AG08395 (cell line): ENCODE measurements at places on chromosomes 1 and 21.

GRCh38 chr1:42933610-42934491, 24.8 kb downstream of the SLC2A1 start:
- DNase-seq = no peak

DNA sequence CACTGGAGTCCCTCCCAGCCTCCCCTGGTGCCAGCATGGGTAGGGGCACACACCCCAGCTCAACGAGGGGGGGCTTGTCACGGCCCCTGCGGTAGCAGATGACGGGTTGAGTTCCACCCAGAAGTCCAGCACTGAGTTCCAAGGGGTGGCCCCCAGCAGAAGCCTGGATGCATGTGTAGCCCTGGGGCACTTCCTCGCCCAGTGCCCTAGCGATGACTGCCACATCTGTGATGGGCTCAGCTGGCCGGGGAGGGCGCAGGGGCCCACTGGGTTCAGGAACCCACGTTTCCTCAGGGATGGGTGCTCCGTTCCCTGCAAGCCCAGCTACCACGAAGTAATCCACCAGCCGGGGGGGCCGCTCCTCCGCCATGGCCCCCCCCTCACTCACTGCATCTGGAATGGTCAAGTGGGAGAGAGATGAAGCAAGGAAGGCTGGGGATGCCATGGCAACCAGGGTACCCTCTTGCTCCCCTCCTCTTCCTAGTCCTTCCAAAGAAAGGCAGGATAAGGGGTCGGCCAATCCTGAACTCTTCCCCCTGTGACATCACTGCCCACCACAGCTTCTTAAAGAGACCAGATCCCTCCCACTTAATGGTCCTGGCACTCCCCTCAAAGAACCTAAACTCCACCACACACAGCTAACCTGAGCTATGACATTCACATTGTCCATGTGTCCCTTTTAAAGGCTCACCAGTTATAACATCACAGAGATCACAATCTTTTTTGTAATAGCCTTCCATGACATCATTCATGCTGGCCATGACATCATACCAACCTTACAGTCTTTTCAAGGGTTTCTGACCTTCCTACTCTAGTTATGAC, 2.3 kb downstream of the DENND4B start:
- no peak for DNase-seq

DNA sequence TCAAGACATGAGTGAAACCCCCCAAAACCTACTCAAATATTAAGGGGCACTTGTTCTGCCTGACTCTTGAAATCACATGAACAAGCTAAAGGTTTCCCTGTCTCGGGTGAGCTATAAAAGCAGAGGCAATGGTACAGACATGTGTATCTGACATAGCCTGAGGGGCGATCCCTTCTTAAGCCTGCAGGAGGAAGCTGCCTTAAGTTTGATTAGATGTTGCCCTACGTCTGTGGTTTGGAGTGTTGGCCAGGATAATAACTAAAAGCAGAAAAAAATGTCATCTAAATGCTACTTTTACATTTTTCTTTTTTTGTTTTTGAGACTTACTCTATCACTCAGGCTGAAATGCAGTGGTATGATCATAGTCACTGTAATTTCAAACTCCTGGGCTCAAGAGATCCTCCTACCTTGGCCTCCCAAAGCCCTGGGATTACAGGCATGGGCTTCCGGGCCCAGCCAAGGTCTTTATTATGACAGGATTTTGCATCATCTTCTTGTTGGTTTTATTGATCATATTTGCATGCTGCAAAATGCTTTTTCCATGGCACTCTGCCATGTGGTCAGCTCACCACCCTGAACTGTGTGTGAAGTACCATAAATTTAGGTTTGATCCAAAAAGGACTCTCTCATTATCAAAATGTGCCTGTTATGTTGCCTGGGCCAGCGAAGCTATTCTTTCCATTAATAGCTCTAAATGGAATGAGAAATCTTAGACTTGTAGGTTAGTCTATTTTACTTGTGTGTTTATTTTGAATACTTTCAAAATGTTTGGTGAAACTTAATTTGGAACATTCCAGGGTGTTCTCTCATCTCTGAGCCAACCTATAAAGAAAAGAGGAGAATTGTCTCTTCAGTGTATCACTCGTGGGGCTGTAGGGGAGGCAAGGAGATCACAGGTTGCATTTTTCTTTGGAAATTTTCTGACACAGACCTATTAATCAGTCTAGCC, 15.0 kb upstream of the HMGN1 start:
- no peak for DNase-seq

- DNase-seq = no peak
Measured at GRCh38 chr1:88847643-88848042, 43.7 kb downstream of the GTF2B start.

GRCh38 chr1:152968248-152968647, 2.2 kb upstream of the SPRR4 start:
- DNase-seq = no peak

- no peak for DNase-seq
Measured at GRCh38 chr1:41394369-41394744, 33.1 kb downstream of the FOXO6 start.

DNA sequence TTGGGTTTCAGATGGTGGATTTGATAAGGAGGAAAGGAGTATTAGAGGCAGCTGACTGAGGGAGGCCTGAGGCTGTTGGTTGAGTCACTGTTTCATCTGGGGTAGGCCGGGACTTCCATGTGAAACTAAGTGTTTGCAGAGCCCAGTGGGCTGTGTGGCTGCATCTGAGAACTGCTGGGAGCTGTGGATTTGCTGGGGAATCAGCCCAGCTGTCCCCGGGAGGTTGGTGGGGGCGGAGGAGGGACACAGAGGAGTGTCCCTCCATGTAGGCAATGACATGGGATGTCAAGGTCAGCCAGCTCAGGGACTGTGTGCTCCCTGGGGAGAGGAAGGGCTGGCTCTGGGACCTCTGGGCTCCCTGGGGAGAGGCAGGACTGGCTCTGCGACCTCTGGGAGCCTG, 36.4 kb downstream of the SLC2A7 start:
- no peak for DNase-seq

- DNase-seq = peak; percentile 31
Measured at GRCh38 chr1:63322114-63322943, at the start of gene FOXD3. Gene FOXD3, plus strand, starts transcription at chr1:63322567. Its CDS starts 492 bp downstream, at chr1:63323059.

- no peak for DNase-seq
Measured at GRCh38 chr1:230366504-230366915, 59.6 kb downstream of the PGBD5 start.

GRCh38 chr1:211646566-211646965, 28.9 kb downstream of the NEK2 start:
- no peak for DNase-seq

DNA sequence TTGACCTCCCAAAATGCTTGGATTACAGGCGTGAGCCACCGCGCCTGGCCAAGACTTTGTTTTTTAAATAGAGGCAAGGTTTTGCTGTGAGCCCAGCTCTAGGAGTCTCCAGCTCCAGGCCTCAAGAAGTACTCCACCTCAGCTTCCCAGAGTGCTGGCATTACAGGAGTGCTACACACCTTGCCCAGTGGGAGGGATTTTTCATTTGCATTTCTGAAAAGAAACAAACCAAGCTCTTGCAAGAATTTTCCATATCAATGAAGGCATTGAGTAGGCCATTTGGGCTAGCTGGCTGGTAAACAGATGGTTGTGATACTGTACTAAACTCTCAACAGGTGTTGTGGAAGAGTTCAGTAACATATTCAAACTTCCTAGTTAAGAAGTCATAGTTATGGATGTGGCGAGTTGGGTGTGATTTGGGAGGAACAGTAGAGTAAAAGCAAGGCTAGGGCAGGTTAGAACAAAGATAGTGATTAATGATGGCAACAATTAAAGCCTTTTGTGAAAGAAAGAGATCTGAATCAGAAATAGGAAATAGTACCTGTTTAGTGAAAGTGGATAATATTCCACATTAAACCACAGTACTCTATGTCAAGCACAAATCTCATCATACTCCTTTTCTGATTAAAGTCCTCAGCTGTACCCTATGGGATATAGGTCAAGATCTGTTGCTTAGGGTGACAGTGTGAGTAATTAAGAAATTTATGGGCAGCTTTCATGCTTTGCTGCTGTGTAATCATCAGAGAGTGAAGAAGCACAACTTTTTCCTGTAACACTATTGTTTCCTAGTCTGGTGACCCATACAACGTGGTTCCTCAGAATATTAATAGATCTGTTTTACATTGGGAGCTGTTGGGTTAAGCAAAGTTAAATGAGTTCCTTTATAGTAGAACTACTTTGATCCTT, 10.7 kb downstream of the AKIRIN1 start:
- DNase-seq = no peak

- DNase-seq = no peak
Measured at GRCh38 chr1:101820071-101820470, 176.7 kb downstream of the OLFM3 start.

- no peak for DNase-seq
Measured at GRCh38 chr1:43908858-43909257, 24.7 kb upstream of the ARTN start.

- DNase-seq = no peak
Measured at GRCh38 chr1:227526524-227526923, 36.8 kb upstream of the ZNF678 start.

- no peak for DNase-seq
Measured at GRCh38 chr21:29888437-29888836, 51.4 kb downstream of the GRIK1 start.

DNA sequence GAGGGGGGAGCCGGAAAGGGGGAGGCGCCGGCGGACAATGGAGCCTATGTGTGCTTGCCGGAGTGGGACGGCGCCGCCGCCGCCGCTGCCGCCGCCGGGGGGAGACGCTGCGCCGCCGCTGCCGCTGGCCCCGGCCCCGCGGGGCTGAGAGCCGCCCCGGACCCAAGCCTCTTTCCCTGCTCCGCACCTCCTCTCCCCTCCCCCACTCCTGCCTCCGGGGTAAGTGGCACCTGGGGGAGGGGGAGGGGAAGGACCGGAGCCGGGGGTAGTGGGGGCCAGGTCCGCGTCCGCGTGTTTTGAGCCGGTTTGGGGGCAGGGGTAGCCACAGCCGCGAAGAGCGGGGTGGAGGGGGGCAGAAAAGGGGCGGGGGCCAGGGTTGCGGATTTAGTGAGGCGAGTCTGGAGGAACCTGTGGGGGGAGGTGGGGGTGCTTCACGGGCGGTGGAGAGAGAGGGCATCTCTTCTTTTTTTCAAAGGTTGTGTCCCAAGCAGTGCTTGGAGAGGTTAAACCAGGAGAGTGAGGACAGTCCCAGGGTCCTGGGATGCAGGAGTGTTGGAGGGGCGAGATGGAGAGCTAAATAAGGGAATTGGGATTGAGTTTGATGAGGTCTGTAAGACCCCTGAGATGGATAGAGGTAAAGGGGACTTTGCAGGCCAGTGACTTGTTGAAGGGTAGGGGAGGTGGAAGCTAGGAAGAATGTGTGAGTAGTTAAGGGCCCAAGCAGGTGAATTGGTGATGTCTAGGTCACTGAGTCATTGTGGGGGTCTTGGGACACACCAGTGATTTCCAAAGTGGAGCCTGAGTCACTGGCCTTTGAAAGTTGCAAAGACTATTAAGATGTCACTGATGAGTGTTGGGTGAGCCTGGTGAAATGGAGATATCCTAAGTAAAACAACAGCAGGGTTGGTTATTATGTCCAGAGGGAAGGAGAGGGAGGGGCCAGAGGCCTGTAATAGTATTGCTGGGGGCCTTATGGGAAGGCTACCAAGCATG, 59.1 kb downstream of the BCL9 start:
- no peak for DNase-seq

DNA sequence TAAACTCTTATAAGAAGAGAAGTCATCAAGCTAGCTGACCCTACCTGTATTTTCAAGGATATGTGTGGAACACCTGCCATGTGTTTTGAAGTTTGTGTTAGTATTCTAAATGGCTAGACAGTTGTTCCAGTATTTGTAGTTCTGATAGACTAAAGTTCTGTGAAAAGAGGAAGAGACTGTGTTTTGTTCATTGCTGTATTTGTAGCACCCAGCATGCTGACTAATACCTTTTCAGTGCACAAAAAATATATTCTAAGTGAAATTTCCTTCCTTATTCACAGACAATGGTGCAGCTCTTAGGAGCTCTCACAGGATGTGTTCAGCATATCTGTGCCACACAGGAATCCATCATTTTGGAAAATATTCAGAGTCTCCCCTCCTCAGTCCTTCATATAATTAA, 8.2 kb upstream of the METTL18 start:
- no peak for DNase-seq

- peak; percentile 94 for DNase-seq
Measured at GRCh38 chr1:78303620-78304019, 187.2 kb upstream of the PTGFR start.

DNA sequence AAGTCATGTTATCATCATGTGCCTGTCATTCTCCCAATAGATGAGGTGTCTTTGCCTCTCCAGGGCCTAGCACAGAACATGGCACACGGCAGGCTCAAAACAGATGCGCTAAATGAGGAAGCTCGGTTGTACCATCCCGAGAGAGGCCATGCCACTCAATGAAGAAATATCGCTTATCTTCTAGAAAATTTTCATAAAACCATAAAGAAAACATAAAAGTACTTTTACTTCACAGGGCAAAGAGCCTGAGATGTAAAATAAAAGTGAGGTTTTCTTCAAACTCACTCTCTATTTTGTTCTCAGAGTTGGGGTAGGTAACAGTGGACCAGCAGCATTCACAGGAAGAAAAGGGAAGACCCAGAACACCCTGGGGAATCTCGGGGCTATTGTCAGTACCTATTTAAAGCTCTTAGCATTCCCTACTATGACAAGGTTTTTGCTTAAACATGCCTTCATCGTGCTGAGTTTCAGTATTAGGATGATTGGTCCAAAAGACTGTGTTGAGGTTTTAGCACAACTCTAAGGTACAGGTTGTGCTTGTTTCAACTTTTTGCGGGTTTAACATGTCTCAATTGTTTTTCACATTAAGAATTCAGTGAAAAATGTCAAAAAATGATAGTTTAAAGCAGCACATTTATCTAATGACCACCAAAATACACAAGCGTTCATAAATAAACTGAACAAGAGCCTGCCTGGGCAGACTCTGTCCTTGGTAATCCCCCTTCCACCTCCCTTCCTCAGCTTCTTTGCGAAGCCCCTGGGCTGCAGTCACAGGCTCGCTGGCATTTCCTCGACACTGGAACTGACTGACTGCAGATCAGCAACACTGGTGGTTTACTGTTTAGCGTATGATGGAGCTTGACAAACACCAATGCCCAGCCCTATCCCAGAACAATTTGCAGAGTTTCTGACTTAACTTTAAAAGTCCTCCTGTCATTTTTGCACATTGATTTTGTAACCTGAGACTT, 55.6 kb downstream of the COQ8A start:
- no peak for DNase-seq

GRCh38 chr1:4616831-4617465, 37.5 kb upstream of the AJAP1 start:
- no peak for DNase-seq

GRCh38 chr1:19507516-19507915, 22.2 kb upstream of the CAPZB start:
- DNase-seq = no peak

DNA sequence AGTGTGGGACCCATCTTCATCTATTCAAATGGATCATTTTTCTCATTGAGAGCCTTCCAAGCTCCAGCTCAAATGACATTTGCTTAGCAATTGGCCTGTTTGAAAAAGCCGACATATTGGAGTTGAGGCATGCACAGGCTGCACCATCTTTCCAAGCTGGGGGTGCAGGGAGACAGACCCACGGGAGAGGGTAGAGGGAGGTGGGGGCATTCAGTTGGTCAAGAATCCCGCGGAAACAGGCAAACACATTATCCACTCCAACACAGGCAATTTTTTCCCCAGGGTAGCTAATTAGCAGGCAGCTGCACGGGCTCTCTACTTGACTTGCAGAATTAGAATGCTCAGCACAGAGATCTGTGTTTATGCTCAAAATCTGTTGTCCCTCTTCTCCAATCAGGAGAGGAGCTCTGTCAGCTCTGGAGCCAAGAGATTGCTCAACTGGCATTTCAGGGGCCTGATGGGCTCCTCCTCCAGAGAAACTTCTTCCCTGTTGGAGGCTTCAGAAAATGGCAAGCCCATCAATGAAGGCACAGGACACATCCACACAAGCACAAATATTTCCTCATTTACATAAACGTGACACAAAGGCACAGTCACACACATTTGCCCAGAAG, 267.8 kb downstream of the FOXD2 start:
- DNase-seq = no peak
